NCI-H2029 (cell line): ENCODE measurements at places on chromosomes 5 and 9.

DNA sequence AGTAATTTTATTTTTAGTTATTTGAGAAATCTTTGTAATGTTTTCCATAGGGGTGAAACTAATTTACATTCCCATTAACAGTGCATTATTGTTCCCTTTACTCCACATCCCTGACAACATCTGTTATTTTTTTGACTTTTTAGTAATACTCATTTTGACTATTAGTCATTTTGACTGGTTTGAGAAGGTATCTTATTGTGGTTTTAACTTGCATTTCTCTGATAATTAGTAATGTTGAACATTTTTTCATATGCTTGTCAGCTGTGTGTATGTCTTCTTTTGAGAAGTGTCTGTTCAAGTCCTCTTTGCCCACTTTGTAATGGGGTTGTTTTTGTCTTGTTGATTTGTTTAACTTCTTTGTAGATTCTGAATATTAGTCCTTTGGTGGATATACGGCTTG, 27.5 kb downstream of the CCDC152 start:
- DNase-seq: no peak

GRCh38 chr9:92728831-92729734, 35.5 kb downstream of the BICD2 start:
- no peak for DNase-seq

DNA sequence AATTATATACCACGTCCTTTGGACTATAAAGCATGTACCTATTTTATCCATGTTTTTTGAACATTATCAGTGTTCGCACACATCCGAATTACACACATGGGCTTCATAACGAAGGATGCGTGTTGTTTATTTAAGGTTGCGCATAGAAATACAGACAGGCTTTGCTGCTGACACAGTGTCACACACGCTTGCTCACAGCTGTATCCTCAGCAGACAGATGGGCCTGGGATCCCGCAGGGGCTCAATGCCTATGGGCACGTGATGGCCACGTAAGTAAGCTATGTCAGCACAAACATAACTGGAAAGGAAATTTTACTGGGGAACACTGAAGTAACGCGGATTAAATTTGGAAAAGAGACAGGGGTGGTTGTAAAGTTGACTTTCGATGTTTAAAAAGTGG, 76.6 kb downstream of the OTULIN start:
- DNase-seq: no peak

DNA sequence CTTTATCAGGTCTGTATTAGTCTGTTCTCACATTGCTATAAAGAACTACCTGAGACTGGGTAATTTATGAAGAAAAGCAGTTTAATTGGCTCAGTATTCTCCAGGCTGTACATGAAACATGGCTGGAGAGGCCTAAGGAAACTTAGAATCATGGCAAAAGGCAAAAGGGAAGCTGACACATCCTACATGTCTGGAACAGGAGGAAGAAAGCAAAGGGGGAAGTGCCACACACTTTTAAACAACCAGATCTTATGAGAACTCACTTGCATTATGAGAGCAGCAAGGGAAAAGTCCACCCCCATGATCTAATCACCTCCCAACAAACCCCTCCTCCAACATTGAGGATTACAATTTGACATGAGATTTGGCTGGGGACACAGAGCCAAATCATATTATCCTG, 132.1 kb downstream of the PCSK1 start:
- DNase-seq: no peak

DNA sequence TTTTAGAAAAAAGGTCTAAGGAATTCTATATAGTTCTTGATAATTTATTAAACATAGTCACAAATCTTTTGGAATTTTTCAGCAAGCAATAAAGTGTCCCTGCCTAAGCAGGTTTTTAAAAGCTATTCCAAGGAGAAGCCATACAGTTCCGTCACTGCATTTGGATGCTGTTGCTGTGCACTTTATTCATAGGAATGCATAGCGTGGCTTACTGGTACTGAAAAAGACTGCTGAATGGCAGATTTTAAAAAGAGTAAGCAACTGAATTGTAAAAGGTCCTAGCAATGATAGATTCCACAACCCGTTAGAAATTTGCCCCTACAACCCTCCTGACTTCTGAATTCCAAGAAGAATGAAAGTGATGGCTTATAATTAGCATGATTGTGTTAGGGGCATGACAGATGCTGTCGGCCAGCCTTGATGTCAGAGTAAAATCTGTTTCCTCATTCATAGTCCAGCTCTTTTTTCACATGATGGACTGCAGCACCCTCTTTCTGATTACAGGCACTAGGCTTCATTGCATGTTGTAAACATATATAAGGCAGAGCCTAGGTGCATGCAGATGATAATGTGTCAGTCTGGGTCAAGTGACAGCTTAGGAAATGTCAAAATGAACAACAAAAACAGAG, 227.0 kb downstream of the PDE4D start:
- no peak for DNase-seq

DNA sequence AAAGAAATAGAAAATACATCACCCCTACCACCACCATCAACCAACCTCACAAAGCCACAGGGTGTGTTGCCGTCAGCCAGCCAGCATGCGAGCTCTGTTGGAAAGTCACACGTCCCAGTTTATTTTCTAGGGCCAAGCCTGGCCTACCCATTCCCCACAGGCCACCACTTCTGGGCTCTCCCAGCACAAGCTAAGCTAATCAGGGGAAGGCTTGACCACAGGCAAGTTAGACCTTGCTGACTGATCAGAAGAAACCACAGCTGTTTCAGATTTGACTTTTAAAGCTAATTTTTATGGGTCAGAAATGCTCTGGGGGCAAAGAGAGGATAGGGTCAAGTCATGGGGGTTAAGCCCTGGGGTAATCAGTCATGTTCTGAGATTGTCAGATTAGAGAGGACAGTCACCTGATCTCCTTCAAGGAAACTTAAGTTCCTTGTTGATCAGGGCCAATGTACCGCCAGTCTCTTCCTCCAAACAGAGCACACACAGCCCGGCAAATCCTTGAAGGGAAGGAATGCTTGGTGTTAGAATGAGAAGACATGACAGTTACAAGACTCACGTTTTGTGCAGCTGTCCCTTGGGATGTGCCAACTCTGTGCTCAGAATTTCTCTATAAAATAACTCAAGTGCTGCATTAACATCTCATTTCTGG, 7.6 kb downstream of the SHB start:
- DNase-seq: no peak

DNA sequence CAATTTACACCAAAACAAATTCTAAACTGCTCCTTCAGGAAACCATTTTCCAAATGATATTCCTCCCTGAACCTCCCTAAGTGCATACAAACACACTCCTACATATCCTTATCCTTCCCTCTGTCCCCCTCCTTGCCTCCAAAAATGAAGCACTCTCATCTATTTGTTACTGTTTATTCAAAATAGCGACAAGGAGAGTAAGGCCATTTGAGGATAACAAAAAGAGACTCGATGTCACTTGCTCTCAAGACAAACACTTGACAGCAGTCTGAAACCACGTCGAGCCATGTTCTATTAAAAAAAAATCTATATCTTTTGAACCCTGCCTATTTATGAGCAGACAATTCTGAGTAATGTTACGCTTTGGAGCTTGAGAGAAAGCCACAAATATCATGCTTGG, 547.9 kb downstream of the DTWD2 start:
- DNase-seq: no peak

- DNase-seq: no peak
Measured at GRCh38 chr5:171495122-171495700, 75.8 kb downstream of the FGF18 start.

GRCh38 chr5:151496041-151496484, 48.7 kb downstream of the SLC36A1 start:
- DNase-seq: no peak

DNA sequence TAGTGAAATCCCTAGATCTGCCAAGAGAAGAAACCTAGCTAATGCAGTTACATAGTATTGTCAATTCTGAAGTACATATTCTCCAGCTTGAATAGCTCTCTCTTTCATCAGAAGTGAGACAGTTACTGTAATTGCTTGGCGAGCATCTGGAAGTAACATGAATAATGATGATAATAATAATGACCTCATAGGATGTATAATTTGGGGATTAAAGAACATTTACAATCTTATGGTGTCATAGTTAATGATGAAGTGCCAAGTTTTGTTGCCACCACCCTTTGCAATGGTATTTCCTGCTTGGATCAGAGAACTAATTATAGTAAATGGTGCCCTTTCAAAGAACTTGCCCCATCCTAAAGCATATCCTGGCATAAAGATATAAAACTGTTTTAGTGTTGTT, 201.4 kb downstream of the ADAMTSL1 start:
- no peak for DNase-seq

DNA sequence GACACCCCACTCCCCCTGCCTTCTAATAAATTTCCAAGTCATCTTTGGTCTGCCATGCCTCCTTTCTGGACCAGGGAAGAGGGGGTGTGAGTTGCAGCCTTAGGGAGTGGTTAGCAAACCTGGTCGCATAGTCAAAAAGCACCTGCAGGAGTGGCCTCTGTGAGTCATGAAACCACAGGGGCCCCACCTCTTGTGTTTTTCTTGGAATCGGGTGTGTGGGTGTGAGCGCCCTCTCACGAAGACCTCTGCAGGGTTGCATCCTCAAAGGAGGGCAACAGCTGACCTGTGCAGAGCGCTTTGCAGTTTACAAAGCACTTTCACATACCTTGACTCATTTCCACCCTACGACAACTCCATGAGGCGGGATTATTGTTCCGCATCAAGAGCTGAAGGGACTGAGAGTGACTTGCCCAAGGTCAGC, 36.8 kb upstream of the TEX48 start:
- DNase-seq: no peak

DNA sequence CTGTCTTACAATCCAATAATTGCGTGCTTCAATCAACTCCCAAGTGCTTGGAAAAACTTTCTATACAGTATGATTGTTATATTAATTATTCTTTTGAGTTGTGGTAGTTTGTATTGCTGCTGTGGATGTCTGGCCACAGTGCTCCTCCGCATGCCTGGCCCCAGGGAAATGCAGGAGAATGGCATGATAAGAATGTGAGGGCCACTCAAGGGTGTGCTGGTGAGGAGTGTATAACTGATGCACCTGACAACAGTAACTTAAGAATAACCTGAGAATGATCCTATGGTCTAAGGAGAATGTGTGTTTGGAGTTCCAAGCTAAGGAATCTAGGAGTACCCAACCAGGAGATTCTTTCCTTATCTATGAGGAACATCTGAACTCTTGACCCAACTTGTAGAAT, 152.9 kb upstream of the APC start:
- DNase-seq: no peak

- no peak for DNase-seq
Measured at GRCh38 chr5:108361239-108361638, 20.7 kb downstream of the FBXL17 start.

DNA sequence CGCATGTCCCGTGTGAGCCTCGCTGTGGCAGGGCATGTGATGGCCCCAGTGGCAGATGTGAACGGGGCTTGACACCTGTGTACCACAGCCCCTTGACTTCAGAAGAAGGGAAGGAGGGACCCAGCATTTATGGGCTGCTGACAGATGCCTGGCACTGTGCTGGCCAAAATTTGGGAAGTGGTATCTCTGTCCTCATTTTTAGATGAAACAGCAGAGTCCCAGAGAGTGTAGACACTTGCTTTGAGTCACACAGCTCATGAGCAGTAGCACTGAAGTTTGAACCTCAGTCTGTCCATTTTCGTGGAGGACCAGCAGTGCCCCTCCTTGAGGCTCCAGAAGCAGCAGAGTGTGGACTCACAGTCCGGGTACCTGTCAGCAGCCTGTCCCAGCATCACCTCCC, 16.5 kb downstream of the NEK6 start:
- DNase-seq: no peak

DNA sequence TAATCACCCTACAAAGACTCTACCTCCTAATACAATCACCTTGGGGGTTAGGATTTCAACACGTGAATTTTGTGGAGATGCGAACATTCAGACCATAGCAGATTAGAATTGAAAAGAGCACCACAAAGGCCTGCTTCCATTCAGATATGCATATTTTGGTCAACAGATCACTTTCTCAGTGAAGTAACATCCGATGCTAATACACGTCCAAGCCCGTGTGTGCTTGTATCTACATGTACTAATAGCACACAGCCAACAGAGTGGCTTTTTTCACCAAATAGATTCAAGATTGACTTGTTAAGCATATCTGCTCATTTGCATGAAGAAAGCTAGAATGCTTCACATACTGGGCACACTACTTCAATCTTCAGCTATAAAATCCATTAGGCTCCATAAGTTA, 35.6 kb upstream of the SSBP2 start:
- no peak for DNase-seq

DNA sequence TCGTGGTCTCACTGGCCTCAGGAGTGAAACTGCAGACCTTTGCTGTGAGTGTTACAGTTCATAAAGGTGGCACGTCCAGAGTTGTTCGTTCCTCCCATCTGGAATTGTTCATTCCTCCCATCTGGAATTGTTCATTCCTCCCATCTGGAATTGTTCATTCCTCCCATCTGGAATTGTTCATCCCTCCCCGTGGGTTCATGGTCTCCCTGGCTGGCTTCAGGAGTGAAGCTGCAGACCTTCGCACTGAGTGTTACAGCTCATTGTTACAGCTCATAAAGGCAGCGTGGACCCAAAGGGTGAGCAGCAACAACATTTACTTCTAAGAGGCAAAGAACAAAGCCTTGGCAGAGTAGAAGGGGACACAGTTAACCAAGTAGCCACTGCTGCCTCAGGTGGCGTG, 69.1 kb downstream of the GCNT1 start:
- no peak for DNase-seq

DNA sequence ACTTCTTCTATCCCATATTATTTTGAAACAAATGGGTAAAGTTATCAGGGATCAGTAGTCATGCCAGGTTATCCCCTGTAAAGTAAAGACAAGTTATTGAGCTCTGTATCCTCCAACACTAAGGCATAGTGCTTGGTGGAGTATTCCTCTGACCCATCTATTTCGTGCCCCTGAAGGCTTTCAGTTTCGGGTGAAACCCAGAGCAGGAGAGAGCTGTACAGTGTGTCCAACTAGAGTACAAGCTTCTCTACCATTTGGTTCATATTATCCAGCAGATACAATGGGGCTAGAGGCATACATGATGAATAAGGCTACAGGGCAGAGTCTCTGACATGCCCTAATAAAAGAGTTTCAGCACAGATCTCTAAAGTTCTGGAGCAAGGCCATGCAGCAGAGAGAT, 3.2 kb upstream of the SLC22A4 start:
- no peak for DNase-seq

DNA sequence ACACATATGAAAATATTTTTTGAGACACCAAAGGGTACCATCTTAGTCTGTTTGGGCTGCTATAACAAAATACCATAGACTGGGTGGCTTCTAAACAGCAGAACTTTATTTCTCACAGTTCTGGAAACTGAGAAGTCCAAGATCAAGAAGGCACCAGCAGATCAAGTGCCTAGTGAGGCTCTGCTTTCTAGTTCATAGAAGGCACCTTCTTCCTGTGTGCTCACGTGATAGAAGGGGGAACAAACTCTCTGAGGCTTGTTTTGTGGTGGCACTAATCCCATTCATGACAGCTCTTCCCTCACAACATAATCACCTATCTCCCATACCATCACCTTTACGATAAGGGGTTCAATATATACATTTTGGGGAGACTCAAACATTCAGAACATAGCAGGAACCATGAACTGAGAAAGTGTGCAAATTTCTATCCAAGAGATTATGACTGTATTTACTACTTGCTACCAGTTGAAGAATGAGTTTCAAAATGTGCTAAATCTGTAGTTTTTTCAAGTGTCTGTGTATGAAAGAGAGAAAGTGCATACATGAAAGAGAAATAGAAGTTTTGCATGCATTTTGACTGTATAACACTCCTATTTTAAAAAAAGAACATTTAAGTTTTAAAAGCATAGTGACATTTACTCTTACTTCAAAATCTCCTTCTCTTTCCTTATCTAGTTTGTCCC, 207.3 kb downstream of the PARP8 start:
- DNase-seq: no peak

GRCh38 chr5:167052791-167053190, 1238.7 kb upstream of the WWC1 start:
- no peak for DNase-seq
